Hepatic stellate cell (primary cell): ENCODE measurements at places on chromosomes 2 and 18.

- no peak for DNase-seq
Measured at GRCh38 chr2:11004199-11004598, 92.5 kb downstream of the KCNF1 start.

GRCh38 chr2:60534052-60534685 is 19.3 kb downstream of the BCL11A start:
- no peak for DNase-seq

DNA sequence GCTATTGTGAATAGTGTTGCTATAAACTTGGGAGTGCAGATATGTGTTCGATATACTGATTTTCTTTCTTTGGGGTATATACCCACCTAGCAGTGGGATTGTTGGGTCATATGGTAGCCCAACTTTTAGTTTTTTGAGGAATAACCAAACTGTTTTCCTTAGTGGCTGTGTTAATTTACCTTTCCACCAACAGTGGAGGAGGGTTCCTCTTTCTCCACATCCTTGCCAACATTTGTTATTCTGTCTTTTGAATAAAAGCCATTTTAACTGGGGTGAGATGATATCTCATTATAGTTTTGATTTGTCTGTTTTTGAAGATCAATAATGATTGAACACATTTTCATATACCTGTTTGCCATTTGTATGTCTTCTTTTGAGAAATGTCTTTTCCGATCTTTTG is 282.0 kb upstream of the SESTD1 start:
- no peak for DNase-seq

DNA sequence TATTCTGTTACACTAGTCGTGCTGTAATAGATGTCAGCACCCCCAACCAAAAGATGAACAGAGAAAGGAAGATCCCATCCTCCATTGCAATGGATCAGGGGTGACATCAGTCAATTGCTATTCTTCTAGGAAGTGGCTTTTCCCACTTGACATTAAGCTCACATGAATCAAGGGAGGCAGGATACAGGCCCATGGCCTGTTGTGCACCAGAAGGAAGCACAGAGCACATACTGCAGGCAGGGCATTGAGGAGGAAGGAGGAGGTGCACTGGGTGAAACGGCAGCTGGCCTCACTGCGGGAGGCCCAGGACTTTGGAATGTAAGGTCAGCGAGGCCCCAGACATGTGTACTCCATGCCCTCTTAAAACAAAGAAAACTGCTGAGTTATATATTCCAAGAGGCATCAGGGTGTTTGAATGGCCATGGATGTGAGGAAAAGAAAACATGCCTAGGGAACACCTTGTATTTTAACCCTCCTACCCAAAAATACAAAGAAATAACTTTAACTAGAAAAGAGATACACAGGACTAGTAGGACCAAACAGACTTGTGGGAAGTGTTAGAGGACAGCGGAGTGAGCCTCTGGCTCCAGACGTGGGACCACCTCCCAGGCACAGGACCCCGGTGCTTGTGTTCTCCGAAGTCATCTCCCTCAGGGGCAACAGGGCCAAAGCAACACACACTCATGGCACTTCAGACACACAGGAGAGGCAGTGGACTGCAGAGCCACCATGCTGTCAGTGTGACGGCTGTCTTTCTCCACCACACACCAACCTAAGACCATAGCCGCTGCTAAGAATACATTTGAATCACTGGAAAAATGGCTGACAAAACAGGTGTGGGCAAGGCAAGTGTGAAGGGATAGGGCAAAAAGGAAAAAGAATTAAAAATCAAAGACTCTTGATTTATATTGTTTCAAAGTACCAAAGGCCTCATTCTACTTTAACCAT is 51.4 kb upstream of the RIOK3 start:
- peak; percentile 59 for DNase-seq

DNA sequence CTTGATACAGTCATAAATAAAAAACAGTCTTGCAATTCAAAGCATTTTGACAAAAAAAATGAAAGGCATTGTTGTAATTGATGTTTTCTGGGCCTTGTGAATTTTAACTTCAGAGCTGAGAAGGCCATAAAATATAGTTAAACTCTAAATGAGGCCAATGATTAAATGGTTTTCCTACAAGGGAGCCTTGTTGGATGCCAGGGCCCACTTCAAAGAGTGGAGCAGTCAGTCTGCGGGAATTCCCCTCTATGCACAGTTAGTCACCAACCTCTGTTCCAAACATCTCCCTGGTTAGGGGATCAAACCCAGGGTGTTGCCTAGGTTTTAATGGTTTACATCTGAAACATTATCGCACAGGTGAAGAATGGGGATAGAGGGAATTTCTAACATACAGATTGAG is 143.4 kb downstream of the NCKAP5 start:
- DNase-seq = no peak

DNA sequence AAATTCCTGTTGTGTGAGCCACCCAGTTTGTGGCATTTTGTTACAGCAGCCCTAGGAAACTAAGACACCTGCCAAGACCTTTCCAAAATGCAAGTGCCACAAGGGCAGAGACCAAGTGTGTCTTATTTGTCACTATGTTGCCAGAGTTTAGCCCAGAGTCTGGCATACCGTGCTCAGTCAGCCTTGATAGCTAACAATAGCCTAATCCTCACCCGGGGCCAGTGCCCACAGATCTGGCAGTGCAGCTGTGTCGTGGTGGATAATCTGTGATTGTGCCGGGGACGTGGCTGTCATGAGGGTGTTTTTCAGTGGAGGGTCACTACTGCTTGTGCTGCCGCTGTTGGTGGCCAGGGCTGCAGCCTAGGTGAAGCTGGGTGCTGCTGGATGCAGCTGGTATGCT is 53.5 kb downstream of the MEP1B start:
- DNase-seq = no peak

DNA sequence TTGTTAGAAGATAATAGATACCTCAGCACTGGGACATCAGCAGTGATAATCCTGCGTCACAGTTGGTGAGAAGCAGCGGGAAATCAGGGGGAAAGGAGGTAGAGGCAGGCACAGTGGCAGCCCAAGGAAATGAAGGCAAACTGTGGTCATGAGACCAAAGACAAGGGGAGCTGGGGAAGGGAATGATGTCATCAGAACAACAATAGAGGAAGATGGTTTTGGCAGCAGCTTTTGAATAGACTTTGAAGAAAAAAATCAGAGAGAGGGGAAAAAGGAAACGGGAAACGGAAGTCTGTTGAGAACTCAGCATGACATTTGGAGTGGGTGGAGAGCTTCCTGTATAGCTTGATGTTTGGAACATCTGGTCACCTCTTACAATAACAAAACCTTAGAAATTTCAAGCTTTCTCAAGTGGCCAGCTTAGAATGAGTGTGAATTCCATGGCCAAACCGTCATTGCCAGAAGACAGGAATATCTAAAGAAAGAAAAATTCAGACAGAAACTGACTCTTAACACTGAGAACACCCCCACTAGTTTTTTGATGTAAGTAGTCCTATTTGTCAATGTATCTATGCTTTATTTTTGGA is 18.4 kb upstream of the YES1 start:
- no peak for DNase-seq

GRCh38 chr2:225008179-225008856 is 34.0 kb downstream of the DOCK10 start:
- no peak for DNase-seq

DNA sequence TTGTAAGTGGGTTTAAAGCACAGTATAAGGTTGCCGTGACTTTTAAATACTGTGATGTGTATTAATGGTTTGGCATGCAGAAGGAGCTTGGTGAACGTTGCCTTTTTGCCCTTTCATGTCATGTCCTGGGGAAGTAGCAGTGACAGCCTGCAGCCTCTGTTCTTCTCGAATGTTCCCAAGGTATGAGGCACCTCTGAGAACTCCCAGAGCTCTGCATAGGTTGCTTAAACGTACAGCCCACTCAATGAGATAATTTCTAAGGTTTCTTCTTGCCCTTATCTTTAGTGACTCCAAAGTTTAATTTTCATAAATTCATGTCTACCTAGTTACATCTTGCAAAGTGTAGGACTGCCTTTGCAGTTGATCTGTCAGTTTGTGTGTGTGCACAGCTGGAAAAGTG is 36.7 kb downstream of the PARD3B start:
- DNase-seq = no peak

DNA sequence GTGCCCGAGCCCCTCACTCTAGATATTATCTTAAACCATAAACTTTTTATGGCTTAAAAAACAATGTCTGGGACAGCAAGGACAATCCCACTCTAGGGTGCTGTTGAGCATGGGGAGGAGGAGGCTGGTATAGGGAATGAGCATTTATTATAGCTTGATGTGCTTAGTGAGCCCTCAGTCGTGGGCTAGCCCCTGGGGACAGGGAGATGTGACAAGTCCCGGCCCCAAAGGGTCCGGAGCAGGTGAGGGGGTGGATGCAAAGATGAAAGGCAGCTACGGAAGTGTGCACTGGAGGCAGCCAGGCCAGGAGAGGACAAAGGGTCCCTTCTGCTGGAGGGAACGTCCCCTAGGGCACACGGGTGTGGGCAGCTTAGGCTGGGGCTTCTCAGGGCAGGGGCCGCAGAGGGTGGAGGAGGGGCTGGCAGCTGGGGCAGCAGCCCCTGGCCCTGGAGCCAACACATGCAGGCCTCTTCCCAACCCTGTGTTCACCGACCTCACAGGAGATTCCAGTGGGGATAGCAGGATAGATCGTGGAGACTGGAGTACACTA is 106.3 kb upstream of the GPC1 start:
- DNase-seq = no peak

DNA sequence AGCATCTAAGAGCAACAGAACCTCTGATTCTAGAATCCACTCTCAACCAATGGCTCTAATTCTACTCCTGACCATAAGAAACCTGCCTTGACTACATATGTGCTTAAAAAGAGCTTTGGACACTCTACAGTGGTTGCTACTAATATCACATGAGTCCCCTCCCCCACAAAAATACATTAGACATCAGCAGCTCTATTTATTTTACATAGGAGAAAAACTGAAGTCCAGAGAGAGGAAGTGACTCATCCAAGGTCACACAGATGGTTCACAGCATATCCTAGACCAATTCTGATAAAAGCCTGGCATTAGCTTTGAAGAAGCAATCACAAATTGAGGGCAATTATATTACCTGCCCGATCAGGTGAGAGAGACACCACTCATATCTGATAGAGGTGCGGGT is 49.8 kb downstream of the ALK start:
- no peak for DNase-seq

GRCh38 chr18:71116535-71116934 is 827.7 kb downstream of the SOCS6 start:
- no peak for DNase-seq

GRCh38 chr2:65850695-65851094 is 418.3 kb upstream of the SPRED2 start:
- DNase-seq = no peak

- DNase-seq = no peak
Measured at GRCh38 chr2:106963156-106963555, 77.2 kb upstream of the ST6GAL2 start.

- no peak for DNase-seq
Measured at GRCh38 chr2:134675314-134675713, 43.5 kb downstream of the TMEM163 start.

DNA sequence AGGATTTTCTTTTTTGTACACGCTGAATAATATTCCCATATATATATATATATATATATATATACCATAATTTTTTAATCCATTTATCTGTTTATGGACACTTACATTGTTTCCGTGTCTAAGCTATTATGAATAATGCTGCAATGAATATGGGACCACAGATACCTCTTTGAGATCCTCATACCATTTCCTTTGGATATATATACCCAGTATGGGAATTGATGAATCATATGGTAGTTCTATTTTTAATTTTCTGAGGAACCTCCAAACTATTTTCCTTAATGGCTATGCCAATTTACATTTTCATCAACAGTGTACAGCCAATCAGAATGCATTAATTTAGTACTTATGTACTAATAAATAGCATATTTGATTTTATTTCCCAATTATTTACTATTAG is 53.1 kb downstream of the MERTK start:
- no peak for DNase-seq

- no peak for DNase-seq
Measured at GRCh38 chr2:160942476-160943142, 217.6 kb upstream of the TANK start.

GRCh38 chr2:19504400-19505198 is 146.2 kb upstream of the OSR1 start:
- DNase-seq = no peak

DNA sequence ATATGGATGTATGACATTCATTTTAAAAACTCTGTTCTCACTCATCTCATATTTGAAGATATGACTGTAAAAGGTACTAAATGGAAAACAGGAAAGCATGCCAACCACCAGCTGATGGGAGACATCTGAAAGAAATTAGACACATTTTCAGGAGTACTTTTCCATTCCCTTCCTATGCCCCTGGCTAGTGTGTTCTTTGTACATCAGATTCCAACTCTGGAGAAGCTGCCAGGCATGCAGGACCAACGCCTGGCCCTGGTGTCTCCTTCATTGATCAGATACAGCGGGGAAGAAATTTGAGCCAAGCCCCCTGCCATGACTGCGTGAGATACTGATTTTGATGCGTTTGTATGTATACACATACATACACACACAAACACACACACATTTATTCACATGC is 599.0 kb upstream of the SYT4 start:
- DNase-seq = no peak

DNA sequence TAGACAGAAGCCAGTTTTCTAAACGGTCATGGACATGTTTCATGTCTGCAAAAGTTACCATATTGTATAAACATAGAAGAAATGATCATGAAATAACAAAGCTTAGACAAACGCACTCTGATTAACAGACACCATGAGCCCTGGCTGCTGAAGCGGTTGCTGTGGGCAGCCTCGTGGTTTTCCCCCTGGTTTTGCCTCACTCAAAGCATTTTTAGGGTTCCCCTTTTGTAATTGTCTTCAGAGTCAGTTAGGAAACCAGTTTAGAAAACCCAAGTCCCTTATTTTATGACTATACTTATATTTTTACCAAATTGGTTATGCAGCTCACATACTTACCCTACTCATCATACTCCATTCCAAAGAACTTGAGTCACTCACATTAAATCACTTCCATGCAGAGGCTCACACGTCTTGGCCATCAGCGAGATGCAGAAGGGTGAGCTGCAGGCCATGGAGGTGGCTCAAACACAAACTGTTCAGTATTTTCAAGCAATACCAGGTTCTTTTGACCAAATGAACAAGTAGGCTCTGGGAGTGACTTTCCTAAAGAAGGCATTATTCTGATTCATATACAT is 105.6 kb upstream of the SALL3 start:
- no peak for DNase-seq

DNA sequence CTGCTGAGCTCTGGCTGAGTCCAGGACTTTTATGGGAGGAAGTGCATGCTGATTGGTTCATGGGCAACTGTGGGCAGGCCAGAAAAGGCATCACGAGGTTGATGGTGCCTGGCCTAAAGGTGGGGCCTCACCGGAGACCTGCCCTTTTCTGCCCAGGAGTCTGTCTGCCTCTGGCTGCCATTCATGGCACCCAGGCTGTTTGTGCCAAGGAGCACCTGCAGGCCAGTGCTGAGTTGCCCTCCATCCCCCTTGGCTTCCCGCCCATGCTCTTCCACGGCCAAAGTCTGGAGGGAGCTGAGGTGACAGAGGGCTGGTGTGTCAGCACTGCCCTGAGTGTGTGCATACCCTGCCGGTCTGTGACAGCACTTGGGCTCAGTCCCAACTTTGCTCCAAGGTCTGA is 123.2 kb downstream of the PTH2R start:
- DNase-seq = no peak
